ENCODE measurements at places on chromosomes 1 and 21.

GRCh38 chr1:26626994-26627393, 68.8 kb upstream of the ARID1A start:
- DNase-seq = no peak

- DNase-seq = no peak
Measured at GRCh38 chr1:241048622-241049021, 308.4 kb downstream of the RGS7 start.

- DNase-seq = no peak
Measured at GRCh38 chr1:231626951-231627614, 493 bp downstream of the DISC1 start.

DNA sequence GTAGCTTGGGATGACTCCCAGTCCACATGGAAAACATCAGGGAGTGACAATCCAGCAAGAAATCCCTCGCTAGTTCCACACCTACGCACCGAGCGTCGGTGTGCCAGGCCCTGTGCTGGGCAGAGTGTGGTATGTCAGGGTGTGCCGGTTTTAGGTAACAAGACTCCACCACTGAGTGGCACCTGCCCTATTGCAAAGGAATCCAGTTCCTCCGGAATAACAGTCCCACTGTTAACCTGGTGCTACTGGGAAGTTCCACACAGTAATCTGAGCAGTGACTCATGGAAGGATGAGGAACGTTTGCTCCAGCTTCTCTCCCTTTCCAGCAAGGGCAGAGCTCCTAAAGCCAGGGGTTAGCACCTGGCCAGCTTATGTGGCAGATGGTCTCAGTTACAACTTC, 14.3 kb downstream of the RNF207 start:
- DNase-seq = no peak

DNA sequence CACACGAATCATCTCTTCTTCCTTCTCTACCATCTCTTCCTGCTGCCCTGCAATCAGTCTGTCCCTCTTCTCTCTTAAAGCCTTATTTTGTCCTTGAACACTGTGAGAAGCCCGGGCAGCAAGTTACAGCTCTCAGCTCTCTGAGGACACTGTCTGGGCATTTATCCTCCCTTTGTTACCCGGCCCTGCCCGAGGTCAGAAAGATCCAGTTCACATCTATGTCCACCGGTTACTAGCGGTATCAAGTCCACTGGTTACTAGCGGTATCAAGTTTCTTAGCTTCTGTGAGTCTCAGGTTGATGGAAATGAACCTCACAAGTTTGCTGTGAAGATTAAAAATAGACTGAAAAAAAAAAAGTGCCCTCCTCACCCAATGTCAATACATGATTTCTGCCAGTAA, 18.8 kb downstream of the IFNLR1 start:
- no peak for DNase-seq

DNA sequence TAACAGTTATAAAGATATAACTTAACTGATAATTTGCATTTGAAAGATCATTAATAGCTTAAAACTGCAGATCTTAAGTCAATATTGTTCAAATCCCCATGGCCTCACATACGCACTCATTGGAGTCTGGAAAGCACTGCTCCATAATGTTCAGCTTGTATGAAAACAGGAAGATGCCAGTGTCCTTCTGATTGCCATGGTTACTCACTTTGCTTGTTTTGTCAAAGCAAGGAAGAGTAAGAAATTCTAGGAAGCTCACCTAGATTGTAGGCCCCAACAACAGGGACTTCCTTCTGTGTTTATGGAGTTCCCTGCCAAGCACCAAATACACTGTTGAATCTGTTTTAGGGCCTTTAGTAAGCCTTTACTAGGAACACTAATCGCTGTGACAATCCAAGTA, 10.9 kb downstream of the GAS5 start:
- DNase-seq = no peak

DNA sequence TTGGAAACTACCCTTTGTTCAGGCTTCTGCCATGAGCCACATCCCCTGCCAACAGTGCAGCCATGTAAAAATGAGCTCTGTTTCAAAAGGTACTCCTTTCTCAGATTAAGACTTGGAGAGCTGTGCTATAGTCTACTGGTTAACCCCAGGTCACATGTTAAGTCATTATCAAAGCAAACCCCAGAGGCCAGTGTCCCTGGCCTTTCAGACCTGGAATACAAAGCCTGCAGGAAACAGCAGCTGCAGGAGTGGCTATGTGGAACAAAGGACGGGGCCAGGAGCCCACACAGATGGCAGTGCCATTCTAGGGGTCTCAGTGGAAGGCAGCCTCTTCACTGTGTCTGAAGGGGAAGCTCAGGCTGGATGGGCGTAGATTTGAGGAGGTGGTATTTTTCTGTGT, 6.7 kb downstream of the ZNF496 start:
- no peak for DNase-seq

DNA sequence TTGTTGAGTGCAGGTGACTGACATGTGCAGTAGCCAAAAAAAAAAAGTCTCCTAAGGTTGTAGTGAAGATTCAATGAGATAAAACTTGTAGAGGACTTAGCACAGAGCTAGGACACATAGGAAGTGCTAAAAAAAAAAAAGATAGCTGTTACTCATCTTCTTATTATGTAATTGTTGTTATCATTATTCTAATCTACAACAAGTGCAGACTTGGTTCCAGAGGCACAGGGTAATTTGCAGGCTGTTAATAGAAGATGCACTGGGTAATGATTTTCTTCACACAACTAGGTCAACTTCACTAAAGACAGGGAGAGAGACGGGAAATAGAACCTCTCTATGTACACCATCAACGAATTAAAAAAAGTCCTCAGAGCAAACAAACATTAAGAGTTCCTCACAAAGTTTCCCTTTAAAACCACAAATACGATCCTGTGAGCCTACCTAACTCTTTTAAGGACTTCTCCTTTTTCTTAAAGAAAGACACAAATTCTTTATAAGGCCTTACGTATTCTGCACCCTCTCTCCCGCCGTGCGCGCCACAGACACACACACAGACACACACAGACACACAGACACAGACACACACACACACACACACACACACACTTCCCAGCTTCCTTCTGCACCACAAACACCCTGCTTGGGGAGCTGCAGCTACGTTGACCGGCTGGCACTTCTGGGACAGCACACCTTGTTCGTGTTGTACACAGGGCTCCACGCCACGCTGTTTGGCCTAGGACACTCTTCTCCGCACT, 49.8 kb upstream of the GADD45A start:
- DNase-seq = no peak

DNA sequence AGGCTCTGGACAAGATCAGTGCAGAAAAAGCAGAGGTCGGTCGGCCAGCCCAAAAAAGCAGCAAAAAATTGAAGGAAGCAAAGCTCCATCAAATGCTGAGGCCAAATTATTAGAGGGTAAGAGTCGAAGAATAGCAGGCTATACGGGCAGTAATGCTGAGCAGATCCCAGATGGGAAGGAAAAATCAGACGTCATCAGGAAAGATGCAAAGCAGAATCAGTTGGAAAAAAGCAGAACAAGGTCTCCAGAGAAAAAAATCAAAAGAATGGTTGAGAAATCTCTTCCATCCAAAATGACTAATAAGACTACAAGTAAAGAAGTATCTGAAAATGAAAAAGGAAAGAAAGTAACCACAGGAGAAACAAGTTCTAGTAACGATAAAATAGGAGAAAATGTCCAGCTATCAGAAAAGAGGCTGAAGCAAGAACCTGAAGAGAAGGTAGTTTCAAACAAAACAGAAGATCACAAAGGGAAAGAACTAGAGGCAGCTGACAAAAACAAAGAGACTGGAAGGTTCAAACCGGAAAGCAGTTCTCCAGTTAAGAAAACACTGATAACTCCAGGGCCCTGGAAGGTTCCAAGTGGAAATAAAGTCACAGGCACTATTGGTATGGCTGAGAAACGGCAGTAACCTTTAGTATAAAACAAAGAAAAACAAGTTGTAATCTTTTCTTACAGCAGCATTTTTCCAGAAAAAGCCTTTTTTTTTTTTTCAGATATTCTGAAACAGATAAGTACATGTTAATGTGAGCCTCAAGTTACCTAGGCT, 75.7 kb downstream of the PHTF1 start:
- DNase-seq = no peak

- DNase-seq = peak; percentile 94
Measured at GRCh38 chr1:21491488-21492355, 17.5 kb upstream of the ALPL start.

DNA sequence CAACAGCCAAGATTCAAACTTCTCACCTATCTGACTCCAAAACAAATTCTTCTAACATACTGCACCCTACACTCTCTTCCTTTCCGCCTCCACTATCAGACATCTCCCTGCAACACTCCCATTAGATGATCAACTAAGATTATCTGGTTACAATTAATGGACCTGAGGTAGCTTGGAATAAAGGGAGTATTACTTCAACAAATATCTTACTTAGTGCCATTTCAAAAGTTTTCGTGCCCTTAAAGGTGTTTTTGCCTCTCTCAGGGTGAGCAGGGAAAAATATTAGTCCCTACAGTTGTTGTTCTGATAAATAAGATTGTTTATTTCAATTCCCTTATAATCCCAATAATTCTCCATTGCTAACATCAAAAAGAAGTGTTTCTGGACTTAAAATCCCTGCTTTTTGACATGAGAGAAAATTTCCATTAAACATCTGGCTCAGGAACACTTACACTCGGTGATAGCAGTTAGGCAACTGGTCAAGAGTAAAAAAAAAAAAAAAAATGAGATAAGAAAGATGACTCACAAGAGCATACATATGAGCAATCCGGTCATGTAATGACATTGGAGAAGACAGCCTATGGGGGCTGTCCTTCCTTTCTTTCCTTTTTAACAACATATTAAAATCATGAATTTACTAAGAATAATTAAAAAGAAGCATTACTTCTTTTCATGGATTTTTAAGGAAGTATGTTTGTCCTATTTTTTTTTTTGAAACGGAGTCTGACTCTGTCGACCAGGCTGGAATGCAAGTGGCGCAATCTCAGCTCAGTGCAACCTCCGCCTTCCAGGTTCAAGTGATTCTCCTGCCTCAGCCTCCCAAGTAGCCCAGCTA, 7.6 kb downstream of the RSBN1 start:
- DNase-seq = no peak

- DNase-seq = no peak
Measured at GRCh38 chr21:34612557-34612956, 2.4 kb downstream of the RCAN1 start.

DNA sequence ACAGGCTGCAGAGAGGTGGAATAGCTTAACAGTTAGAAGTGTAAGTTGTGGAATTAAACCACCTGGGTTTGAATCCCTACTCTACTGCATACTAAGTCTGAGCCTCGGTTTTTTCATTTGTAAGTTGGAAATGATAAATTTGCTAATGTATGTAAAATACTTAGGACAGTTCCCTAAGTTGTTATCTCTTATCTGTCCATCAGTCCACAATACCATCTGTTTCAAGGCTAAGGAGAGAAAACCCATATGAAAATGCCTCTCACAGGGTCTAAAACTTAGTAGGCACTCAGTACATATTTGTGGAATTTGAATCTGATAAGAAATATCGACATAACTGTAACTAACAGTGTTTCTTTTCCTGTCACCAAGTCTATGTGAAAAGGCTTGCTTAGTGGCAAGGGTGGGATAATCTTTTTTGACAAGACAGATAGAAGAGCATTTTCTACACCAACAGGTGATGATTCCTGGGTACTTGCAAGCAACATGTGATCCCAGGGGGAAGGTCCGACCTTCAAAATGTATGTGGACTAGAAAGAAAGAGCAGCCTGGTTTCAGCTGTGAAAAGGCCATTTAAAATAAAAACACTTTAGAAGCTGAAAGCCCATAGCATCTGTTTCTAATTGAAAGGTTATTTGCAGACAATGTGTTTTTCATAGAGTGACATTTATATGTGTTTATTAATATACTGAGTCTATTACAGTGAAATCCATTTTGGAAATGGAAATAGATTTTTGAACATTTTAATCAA, 202.9 kb downstream of the HHAT start:
- no peak for DNase-seq

- no peak for DNase-seq
Measured at GRCh38 chr1:176384841-176385240, 78.1 kb upstream of the PAPPA2 start.

DNA sequence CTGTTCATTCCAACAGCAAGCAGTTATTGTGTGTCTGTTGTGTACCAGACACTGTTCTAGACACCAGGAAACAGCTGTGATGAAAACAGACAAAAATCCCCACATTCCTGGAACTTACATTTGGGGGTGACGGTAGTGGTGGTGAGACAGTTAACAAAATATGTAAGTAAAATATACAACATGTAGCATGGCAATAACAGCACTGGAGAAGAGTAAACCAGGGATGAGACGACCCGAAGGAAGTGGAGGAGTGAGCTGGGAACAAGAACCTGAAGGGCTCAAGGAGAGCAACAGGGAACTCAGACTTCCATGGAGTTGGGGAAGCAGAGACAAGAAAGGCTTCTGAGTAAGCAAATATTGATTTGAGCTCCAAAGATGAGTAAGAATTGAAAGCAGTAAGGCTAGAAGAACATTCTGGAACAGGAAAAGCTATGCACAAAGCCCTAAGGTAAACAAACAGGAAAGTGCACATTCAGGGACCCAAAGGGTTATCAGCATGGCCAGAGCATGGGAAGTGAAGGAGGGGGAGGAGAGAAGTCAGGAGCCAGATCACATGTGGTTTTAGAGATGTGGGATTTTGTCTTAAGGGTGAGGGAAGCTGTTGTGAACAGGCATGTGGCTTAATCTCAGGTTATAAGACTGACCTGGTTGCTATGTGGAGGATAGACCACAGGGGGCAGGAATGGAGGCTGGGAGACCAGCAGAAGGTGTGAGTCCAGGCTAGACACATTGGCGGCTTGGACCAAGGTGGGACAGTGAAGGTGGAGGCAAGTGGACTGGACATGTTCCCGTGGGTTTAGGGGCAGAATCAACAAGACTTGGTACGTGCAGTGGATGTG, 7.3 kb downstream of the CSF1 start:
- DNase-seq = no peak

GRCh38 chr1:81414488-81415015, 386.2 kb upstream of the ADGRL2 start:
- DNase-seq = no peak

GRCh38 chr1:154819628-154820590, 50.2 kb downstream of the KCNN3 start:
- no peak for DNase-seq

- no peak for DNase-seq
Measured at GRCh38 chr1:64866689-64867088, 99.7 kb downstream of the JAK1 start.

- no peak for DNase-seq
Measured at GRCh38 chr1:15324869-15325335, 77.9 kb downstream of the FHAD1 start.

DNA sequence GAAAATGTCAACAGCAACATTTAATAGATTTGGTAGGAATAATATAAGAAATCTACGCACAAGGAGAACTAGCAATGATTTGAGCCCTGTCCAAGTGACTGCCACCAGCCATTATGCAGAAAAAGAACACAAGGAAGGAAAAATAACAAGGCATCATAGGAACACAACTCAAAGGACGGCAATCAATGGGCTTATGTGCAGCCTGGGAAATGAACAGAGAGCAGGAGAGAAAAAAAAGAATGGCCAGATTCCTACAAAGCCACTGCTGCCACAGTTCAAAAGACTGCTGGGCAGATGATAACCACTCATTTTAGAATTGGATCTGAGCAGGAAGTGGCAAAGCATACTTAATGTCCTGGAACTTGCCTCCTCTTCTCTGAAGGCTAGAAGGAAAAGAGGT, 274.3 kb upstream of the CAMK1G start:
- no peak for DNase-seq

GRCh38 chr1:156101880-156102279, 12.6 kb upstream of the LMNA start:
- DNase-seq = no peak

- no peak for DNase-seq
Measured at GRCh38 chr1:178536329-178536728, 23.4 kb downstream of the TEX35 start.

Measured in NCI-H2171 (cell line).